Cardiac muscle cell (in vitro differentiated cells and primary cell): ENCODE measurements at places on chromosomes 7 and 10.

- no peak overlapping the region for H3K27ac ChIP-seq
- peaks cover 8% of the 10 kb centered on the region for H3K4me1 ChIP-seq
- no peak overlapping the region for H3K4me3 ChIP-seq
- no peak for DNase-seq
- no peaks in the 10 kb centered on the region for H3K27me3 ChIP-seq
Observed at GRCh38 chr10:112593023-112593422, 146.0 kb downstream of the VTI1A start.

- no peak for DNase-seq
- no peaks in the 10 kb centered on the region for H3K4me1 ChIP-seq
- H3K27me3 ChIP-seq: no peaks in the 10 kb centered on the region
- no peak overlapping the region for H3K27ac ChIP-seq
Observed at GRCh38 chr10:130146042-130146441, 9.9 kb downstream of the GLRX3 start.

DNA sequence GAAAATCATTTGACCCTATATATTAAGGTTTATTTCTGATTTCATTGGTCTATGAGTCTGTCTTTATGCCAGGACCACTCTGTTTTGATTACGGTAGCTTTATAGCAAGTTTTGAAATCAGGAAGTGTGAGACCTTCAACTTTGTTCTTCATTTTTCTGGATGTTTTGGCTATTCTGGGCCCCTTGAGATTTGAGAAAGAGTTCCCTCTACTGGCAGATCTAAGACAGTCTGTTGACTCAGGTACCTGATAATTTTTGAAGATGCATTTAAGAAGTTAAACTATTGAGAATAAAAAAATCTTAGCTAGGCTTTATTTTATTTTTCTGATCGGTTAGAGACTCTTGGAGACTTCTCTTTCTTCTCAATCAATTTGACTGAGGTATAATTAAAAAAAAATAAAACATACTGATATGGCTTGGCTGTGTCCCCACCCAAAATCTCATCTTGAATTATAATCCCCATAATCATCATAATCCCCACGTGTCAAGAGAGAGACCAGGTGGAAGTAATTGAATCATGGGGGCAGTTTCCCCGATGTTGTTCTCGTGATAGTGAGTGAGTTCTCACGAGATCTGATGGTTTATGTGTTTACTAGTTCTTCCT lies 209.2 kb downstream of the SNX10 start:
- peak; percentile 31 for DNase-seq
- no peak overlapping the region for H3K4me3 ChIP-seq
- no peaks in the 10 kb centered on the region for H3K27me3 ChIP-seq
- no peaks in the 10 kb centered on the region for H3K4me1 ChIP-seq
- H3K27ac ChIP-seq: no peak overlapping the region
- no peaks in the 10 kb centered on the region for H3K36me3 ChIP-seq

GRCh38 chr7:142142702-142143101 lies 31.2 kb downstream of the MGAM2 start:
- no peaks in the 10 kb centered on the region for H3K36me3 ChIP-seq
- no peaks in the 10 kb centered on the region for H3K27me3 ChIP-seq
- no peak for DNase-seq
- H3K4me1 ChIP-seq: peaks cover 4% of the 10 kb centered on the region
- H3K4me3 ChIP-seq: no peak overlapping the region
- H3K27ac ChIP-seq: no peak overlapping the region

GRCh38 chr7:34165927-34166550 lies 260.7 kb downstream of the BMPER start:
- DNase-seq: peak; percentile 47
- no peak overlapping the region for H3K27ac ChIP-seq
- H3K4me3 ChIP-seq: no peak overlapping the region
- H3K4me1 ChIP-seq: no peaks in the 10 kb centered on the region
- H3K36me3 ChIP-seq: no peaks in the 10 kb centered on the region

GRCh38 chr10:44313761-44314165 lies 71.1 kb downstream of the CXCL12 start:
- peaks cover 19% of the 10 kb centered on the region for H3K4me1 ChIP-seq
- H3K36me3 ChIP-seq: no peaks in the 10 kb centered on the region
- no peak overlapping the region for H3K4me3 ChIP-seq
- peak; percentile 90 for DNase-seq

DNA sequence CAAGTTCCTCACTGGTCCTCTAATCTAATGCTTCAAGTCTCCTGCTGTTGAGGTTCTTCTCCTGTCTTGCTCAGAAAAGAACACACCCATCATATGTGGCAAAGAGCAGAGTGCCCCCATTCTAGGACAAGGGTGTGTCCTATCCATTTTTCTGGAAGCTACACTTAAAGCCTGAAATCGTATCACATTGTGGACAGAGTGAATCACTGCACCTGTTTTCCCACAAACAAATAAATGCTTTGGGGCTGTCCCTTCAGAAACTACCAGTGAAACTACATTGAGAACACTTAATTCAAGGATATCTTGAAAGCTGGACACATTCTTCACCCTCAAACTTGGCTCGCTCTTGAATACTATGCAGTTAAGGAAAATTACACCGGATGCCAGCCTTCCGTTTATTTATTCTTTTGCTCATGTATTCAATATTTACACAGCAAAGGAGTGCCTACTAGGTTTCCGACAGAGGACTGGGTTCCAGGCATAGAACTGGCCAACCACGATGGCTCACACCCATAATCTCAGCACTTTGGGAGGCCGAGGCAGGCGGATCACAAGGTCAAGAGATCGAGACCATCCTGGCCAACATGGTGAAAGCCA lies 473.0 kb downstream of the GALNT17 start:
- no peak for DNase-seq
- no peaks in the 10 kb centered on the region for H3K4me1 ChIP-seq
- no peaks in the 10 kb centered on the region for H3K36me3 ChIP-seq
- no peak overlapping the region for H3K27ac ChIP-seq
